COR-L47 (cell line): ENCODE measurements at places on chromosomes 2 and 18.

- no peak for DNase-seq
Observed at GRCh38 chr2:147137711-147138110, 707.1 kb upstream of the ACVR2A start.

DNA sequence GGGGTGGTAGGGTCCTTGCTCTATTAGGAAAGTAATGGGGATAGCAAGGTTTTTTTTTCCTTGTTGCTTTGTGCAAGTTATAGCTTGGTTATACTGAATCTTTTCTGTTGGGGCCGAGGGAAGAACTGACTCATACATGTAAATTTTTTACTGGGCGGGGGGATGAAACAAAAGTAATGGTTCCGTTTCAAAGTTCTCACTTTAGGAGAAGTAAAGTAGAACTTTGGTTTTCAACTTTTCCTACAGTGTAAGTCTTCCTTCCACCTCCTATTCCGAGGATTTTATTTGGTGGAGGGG lies 1.1 kb downstream of the AFTPH start:
- no peak for DNase-seq

DNA sequence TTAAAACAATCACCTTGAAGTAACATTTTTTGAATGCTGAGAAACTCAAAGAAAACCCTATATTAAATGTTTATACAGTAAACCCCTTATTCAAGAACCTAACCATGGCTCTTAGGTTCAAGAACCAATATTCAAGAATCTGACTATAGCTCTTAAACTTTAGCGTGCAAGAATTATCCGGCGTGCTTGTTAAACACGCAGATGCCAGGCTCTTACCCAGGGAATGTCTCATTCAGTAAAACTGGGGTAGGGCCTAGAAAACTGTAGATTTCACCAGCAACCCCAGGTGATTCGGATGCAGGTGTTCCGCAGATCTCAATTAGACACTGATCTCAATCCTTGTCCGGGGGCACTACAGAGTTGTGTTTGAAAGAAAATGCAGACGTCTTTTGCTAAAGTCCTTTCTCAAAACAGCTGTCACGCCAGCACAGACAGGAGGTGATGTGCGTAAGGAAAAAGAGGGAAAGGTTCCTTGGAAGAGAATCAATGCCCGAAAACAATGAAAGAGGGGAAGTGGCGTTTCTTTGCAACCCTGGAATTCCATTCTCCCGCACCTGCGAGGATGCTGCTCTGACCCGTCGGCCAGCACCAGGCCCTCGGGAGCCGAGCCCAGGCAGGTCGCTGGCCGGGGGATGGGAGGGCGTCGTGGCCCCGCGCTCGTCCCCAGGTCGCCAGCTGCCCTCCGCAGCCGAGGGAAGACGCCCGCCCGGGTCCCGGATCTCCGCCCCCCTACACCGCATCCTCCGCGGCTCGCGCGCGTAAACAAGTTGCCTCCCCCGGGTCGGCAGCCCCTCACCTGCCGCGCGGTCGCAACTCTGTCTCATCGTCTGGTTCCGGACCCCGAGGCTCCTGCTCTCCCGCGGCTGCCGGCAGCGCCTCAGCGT lies 851 bp downstream of the EIF2AK3 start:
- DNase-seq, result peak; percentile 17

DNA sequence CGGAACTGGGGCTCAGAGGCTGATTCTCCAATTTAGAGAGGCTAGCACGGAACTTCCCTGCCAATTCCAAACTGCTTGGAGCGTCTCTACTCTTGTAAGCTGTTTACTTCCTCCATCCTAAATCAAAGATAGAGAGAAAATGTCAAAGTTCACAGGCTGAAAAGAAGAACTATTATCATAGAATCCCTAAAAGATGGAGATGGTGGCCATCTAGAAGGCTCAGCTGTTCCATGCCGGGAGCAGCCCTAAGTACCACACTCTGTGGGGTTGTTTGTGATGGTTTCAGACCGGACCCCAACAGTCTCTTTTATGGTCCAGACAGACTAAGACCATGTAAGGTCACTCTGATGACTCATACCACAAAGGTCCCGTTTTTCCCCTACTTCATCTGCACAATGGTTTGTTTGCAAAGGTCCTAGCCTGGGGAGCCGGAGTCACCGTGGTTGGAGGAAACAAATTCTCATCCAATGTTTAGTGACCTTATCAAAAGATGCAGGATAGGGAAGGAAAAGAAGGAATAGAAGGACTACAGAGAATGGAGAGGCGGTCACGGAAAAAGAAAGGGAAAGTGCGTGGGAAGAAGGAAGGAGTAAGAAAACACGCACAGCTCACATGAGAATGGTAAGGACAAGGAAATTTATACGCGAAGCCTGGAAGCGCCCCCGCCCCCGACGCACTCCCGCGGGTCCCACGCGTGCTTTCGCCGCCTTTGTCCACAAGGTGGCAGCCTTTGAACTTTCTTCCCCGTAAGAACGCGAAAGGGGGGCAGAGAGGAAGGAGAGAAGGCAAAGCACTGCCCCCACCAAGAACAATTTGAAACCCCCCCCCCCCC lies 453 bp upstream of the ANTXR1 start:
- DNase-seq, result peak; percentile 60

- DNase-seq, result no peak
Observed at GRCh38 chr18:79438089-79438897, 42.6 kb downstream of the NFATC1 start.

DNA sequence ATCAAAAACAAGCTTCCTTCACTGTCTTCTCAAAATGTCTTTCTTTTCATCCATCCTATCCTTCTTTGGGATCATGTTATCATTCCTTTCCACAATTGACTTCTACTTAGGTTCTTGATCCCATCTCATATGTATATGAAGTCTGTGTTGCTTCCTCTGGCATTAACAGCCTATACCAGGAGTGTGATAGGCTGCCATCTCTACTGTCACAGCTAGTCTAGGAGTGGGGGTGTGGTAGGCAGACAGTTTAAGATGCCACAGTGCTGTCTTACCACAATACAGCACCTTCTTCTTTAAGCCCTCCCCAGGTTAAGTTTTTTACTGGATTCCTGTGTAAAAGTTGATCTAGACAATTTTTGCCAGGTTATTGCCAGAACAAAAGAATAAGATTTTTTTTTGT lies 3.7 kb upstream of the HTR2B start:
- no peak for DNase-seq

DNA sequence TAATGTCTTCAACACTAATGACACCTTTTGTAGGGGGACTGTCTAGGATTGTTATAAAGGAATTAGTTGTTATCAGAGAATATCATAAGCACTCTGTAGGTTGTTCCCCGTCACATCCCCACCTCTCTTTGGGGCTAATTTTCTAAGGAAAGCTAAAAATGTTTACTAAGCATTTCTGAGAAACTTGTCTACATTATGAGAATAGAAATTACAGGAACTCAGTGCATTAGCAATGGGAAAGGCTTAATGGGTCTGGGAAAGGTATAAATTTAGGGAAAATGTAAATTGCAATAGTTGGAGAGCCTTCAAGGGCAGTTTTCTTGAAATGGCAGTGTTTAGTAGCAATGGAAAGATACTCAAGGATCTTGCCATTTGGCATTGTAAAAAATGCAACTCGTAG lies 257.2 kb upstream of the NRP2 start:
- no peak for DNase-seq

GRCh38 chr2:194424683-194425209 lies 1232.3 kb upstream of the SLC39A10 start:
- no peak for DNase-seq

GRCh38 chr2:182949572-182950189 lies 83.2 kb upstream of the FRZB start:
- no peak for DNase-seq

DNA sequence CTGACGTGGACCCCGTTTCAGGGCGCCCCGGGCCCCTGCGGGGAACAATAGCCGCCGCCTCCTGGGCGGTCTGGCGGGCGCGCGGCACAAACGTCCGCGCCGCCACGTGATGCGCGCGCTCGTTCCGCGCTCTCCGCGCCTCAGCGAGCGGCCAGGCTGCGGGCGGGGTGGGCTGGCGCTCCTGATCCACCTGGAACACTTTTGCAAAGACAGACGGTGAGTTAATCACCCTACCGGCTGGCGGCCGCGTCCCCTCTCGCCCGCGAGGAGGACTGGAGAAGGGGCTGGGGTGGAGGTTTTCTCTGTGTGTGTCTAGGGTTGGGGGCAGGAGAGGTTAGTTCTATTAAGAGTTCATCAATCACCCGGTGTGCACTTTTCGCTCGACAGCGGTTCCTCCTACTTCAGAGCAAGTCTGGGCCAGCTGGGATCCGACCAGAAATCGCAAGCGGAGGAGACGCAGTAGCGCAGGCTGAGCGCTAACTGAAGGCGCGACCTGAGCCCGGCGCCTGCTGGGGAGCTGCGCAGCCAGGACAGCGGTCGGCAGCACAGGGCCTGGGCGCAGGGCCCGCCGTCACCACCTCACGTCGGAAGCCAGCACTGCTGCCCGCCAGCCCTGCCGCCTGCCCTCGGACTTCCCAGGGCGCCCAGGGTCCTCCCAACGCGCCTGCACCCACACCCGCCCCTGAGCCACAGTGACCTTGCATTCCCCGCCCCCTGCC lies 10.3 kb upstream of the HOXD1 start:
- DNase-seq, result peak; percentile 56

GRCh38 chr2:188596054-188596453 lies 304.4 kb downstream of the GULP1 start:
- no peak for DNase-seq

DNA sequence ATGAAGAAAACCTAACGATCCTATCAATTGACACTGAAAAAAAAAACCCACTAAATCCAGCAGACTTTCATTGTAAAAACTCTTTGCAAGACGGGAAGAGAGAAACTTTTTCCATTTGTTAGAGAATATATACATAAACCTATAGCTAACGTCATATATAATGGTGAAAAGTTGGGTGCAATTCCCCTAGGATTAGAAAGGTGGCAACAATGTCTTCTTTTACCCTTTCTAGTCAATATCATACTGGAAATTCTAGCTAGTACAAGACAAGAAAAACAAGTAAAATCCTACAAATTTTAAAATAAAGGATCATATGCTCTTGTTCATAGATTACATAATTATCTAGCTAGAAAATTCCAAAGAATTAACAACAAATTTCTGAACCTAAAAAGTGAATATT lies 1596.5 kb upstream of the LRRTM1 start:
- no peak for DNase-seq

DNA sequence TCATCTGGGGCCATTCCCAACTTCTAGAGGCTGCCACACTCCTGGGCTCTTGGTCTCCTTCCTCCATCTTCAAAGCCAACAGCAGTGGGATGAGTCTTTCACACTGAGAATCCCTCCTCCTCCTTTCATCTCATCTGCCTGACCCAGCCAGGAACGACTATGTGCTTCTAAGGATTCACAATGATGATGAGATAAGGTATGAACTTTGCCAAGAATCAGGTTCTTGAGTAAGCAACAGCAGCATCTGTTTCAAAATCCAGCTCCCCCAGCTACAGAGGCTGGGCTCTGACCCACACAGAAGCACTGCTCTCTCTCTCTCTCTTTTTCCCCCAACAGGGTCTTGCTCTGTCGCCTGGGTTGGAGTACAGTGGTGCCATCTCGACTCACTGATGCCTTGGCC lies 46.4 kb downstream of the TIMM21 start:
- DNase-seq, result no peak

- no peak for DNase-seq
Observed at GRCh38 chr18:49031511-49032188, 80.9 kb upstream of the SMAD7 start.

- DNase-seq, result no peak
Observed at GRCh38 chr2:147076634-147077033, 768.2 kb upstream of the ACVR2A start.

- no peak for DNase-seq
Observed at GRCh38 chr2:172373076-172373475, 54.3 kb upstream of the ITGA6 start.

DNA sequence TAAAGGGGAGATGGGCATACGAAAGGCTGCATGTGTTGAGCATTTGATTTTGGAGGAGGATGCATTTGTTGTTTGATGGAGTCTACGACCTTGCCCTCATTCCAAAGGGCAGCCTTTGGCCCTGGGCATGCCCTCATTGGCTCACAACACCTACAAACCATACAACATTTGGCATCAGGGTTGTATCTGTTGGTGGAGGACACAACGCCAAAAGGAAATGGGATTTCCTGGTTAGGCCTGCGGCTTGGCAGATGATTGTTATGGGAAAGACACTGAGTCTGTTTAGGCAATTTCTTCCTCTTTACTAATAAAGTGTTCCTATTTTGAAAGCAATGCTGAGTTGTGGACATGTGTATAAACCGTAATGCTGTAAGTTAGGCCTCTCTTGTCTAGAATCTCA lies 246.9 kb downstream of the LDLRAD4 start:
- no peak for DNase-seq

DNA sequence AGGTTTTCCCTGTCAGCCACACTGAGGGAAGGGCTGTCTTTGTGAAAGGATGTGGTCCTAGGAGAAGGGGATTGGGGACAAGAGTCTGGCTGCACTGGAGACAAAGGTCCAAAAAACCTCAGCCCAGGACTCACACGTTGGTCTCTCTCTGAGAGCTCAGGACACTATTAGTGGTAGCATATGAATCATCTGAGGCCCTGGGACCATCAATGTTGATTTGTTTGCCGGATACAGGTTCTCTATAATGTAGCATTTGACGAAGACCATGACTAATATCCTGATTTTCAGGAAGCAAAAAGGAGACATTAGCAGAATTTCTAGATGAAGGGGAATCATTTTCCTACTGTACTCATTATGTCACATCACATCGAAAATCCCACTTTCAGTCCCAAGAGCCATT lies 22.2 kb upstream of the DNAH6 start:
- DNase-seq, result no peak

DNA sequence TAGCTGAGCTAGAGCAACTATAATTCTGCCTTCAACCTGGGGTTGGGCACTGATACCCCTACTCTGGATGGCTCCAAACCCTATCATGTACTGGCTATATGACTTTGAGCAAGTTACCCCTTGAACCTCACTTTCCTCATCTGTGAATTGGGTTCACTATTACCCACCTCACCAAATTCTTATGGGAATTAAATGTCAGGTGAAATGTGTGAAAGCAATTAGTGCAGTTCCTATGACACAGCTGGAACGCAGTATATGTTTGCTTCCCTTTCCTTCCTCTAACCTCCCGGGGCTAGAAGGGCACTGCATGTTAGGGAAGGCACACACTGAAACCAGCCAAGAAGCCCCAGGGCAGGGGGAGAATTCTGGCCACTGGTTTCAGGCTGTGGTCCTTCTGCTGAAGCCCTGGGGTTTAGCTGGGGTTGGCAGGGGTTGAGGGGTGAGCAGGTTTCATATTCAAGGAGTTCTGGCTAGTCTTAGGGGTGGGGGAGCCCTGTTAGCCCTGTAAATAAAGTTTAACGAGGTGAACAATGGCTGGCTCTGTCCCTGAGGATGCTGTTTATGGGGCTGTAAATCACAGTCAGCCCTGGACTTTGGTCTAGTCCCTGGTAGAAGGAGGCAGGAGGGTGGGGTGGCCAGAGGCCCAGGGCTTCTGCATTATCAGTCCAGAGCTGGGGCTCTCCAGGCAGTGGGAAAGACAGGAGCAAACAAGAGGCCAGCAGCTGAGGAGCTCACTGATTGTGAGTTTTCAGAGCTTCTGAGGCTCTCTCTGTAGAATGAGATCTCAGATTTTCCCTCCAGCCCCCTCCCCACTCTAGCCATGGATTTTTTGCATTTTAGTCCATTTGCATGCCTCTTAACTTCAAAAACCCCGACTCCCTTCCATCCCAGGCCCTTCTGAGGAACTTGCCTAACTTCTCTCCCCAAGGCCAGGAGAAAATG lies 8.0 kb downstream of the PKDCC start:
- no peak for DNase-seq

GRCh38 chr2:134411828-134412638 lies 158.2 kb downstream of the MGAT5 start:
- peak; percentile 82 for DNase-seq
